ENCODE measurements at places on chromosomes 4 and X.
A peak's percentile ranks its signal among the peaks of the same experiment; 100 is the strongest.

GRCh38 chr4:40524366-40525041 is 105.2 kb downstream of the RBM47 start:
- no peak for DNase-seq

- no peak for DNase-seq
These were observed 68.4 kb downstream of the AR start for GRCh38 chrX:67612231-67612630.

GRCh38 chr4:84796394-84796793 is 170.1 kb downstream of the WDFY3 start:
- DNase-seq, result no peak

GRCh38 chrX:2748171-2748814 is 3.5 kb upstream of the XG start:
- no peak for DNase-seq

DNA sequence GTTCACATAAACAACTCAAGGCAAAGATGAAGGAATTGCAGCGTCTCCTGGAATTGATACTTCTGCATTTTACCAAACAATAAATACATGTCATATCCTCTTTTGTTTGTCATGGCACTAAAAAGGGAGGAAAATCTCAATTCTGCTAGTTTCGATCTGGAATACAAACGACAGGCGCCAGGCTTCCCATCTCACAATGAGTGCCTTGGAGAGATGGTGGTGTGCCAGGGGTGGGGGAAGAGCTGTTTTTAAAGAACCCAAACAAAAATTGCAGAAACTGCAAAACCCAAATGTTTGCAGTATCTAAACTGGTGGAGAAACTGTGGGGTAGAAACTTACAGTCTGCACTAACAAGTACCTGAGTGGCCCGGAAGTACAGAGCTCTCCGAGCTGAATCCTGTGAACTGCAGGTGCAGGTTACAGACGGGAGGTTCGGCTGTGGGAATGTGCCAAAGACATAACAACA is 53.0 kb upstream of the KLF3 start:
- DNase-seq, result no peak

- DNase-seq, result no peak
These were observed 32.4 kb upstream of the MGST2 start for GRCh38 chr4:139633195-139633594.

DNA sequence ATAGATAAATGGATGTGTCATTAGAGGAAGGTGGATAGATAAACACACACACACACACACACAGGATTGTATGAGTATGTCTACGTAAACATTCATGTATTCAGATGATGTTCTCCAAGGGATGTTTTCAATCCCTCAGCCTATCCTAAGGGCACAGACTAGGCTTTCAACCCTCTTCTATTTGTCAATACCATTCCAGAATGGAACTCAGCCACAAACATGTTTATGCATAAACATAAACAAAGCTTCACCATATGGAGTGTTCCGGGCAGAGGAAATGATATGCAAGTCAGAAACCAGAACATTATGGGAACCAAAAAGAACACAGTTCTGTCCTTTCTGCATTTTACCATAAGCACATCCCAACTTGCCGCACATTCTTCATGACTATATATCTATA is 25.0 kb downstream of the CRMP1 start:
- no peak for DNase-seq

- no peak for DNase-seq
These were observed 38.0 kb downstream of the RADX start for GRCh38 chrX:106649523-106650428.

- no peak for DNase-seq
These were observed 16.4 kb upstream of the ZNF280C start for GRCh38 chrX:130285069-130285620.

DNA sequence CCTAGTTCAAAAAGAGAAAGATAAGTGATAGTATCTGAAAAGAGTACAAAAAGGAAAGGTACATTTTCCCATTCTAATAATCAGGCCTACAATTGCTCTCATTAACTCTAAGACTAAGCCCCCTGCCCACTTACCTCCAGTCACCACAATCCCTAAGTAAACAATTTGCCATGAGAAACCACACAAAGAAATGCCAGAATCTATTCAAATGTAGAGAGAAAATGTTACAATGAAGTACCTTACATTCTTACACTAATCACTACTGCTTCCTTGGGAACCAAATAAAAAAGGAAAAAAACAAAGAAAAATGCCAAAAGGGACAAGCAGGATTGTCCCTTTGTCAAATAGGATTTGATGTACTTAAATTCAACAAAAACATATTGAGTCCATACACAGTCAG is 188.2 kb upstream of the NRK start:
- DNase-seq, result no peak

- DNase-seq, result no peak
These were observed 34.5 kb downstream of the FRMD7 start for GRCh38 chrX:132093239-132093860.

- DNase-seq, result no peak
These were observed 65.9 kb downstream of the SRPX start for GRCh38 chrX:38154818-38155217.

- peak; percentile 23 for DNase-seq
These were observed 2340.7 kb downstream of the PCDH7 start for GRCh38 chr4:33060674-33061542.

- no peak for DNase-seq
These were observed 177.6 kb downstream of the NWD2 start for GRCh38 chr4:37422102-37422501.

DNA sequence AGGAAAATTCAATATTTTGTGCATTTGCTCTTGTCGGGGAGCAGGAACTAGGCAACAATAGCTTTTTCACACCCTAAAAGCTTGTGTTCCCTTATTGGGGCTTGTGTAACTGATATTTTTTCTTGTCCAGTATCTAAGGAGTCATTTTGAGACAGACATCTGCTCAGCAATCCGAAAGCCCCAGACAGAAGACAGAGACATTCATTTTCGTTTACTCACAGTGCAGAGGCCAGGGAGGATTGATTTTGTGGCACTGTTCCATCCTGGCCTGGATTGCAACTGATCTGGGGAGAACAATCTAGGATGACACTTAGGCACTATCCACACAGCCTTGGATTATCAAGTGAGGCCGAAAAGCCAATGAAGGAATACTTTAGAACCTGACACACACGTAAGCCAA is 27.4 kb upstream of the PLAC1 start:
- DNase-seq, result no peak

DNA sequence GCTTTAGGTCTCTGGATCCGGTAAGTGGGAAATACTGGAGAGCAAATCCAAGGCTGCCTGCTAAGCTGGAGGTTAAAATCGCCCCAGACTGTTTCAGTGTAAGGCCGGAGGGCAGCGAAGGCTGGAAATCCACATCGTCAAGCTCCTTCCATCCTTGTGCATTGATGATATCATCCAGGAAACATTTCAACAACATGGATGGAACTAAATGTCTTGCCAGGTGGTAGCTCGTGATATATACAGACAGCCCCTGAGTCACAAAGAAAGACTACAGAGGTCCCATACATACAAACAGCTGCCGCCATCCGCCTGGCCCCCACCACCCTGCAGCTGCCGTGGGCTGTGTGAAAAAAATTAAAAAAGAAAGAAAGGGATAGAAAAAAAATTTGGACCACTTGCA is 148.9 kb upstream of the RBPJ start:
- no peak for DNase-seq

DNA sequence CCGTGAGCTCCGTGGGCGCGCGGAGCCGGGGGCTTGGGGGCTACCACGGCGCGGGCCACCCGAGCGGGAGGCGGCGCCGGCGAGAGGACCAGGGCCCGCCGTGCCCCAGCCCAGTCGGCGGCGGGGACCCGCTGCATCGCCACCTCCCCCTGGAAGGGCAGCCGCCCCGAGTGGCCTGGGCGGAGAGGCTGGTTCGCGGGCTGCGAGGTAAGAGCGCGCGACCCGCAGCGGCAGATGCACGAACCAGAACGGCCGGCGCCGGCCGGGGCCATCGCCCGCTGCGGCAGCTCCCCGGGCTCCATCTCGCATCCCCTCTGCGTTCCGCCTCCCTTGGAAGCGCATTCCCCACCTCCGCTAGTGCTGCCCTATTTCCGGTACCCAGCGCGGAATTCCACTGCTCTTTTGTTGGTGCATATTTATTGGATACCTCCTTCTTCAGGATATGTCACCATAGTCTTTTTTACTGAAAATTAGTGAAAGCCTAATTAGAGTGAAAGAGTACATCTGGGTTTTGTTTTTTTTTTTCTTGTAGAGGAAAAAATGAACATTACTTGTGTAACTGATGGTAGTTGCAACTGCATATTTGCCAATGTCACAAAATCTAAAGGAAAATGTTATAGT is 797 bp downstream of the PKD2 start:
- DNase-seq, result peak; percentile 54

GRCh38 chrX:87727620-87728019 is 210.0 kb downstream of the KLHL4 start:
- DNase-seq, result no peak

- DNase-seq, result no peak
These were observed 22.8 kb upstream of the PDE6B start for GRCh38 chr4:602559-602942.

DNA sequence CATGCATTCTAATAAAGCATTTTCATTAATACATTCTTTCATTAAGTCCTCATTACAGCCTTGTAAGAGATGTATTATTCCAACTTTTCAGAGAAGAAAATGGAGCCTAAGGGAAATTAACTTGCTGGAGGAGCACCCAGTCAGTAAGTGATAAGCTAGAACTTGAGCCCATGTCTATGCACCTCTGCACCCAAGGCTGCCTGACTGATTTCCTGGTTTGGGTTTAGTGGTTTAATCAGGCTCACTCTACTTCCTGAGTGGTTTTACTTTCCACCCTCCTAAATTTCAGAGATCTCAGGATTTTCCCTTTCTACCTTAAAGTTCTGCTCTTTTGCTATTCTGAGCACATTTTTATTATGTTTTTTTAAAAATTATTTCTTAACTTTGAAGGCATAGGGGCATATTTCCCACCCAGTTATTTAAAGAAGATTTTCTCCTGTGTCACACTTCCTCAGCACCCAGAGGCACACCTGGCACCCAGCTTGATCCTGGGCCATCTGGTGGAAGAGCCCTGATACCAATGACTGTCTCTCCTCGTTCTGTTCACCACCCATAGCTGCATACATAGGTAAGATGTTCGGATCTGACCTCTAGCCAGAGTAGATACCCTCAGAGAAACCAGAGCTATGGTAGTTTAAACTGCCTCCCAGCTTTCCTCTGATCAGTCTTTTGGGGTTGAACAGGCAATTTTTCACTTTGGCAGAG is 10.4 kb downstream of the CORIN start:
- DNase-seq, result no peak

- DNase-seq, result no peak
These were observed 31.3 kb upstream of the FGF16 start for GRCh38 chrX:77415882-77416281.

DNA sequence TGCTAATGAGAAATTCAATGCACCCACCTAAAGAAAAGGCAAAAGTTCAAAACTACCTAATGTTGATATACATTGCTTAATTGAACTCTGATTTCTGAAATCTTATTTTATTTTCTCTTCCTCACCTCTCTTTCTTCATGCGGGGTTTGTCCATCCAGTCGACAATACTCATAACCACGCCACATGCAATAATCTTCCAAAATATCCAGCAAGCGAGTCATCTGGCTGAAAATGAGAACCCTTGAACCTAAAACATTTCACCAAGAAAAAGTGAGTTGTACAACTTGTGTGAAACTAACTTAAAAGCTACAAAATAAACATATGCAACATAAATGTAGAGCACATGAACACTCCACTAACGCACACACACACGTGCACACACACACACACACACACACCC is 26.7 kb downstream of the SMARCA1 start:
- DNase-seq, result no peak

DNA sequence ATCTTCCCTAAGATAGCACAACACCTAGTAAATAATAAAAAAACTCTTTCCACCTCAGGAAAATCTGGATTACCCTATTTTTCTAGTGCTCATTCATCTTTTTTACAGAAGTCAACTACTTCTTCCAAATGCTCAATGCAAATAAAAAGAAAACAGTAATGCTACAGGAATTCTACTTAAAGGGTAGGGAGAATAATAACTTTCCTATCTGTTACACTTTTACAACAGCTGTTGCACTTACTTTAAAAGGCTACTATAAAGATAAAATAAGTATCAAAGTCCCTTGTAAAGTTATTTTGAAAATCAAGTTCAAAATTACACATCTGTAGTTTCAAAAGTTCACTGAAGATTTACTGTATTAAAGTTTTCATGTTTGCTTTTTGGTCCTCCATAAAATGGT is 37.6 kb downstream of the THOC2 start:
- DNase-seq, result no peak

DNA sequence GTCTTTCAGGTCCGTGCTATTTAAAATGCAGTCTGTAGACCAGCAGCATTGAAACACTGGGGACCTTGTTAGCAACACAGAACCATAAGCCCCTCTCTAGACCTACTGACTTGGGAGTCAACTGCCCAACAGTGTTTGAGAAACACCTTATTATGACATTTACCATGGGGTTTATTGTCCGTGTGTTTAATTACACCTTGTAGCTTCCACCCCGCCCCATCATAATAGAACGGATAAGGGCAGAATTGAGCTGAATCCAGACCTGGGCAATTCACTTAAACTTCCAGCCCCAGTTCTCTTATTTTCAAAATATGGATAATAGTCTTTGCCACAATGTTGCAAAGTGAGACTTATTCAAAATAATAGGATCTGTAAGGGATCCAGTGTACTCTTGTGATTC is 30.6 kb upstream of the CLNK start:
- no peak for DNase-seq

DNA sequence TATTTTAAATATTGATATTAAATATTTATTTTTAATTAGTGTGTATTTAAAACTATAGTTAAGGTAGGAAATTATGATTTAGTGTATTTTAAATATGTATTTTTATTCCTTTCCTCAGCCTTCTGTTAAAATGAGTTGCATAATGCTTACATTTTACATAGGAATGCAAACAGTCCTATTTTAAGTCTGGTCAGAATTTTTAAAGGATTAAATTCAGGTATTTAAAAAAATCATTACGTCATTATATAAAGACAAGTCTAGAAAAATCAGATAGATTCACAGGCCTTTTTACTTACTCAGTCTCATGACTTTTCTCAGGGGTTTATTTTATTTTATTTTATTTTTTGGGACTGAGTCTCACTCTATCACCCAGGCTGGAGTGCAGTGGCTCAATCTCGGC is 50.4 kb upstream of the RPA4 start:
- no peak for DNase-seq

- DNase-seq, result no peak
These were observed 15.9 kb upstream of the ZIC3 start for GRCh38 chrX:137549851-137550664.

- DNase-seq, result no peak
These were observed 90.4 kb downstream of the ZC4H2 start for GRCh38 chrX:64885850-64886249.

All from hypothalamus (tissue), 51 donors.